Right kidney (tissue), 9 donors: ENCODE measurements at places on chromosomes 6 and 20.

- peak; percentile 11 for DNase-seq
Measured at GRCh38 chr6:100257793-100258395, 206.8 kb downstream of the SIM1 start.

- DNase-seq, result no peak
Measured at GRCh38 chr6:44712353-44713111, 325.0 kb downstream of the CDC5L start.

DNA sequence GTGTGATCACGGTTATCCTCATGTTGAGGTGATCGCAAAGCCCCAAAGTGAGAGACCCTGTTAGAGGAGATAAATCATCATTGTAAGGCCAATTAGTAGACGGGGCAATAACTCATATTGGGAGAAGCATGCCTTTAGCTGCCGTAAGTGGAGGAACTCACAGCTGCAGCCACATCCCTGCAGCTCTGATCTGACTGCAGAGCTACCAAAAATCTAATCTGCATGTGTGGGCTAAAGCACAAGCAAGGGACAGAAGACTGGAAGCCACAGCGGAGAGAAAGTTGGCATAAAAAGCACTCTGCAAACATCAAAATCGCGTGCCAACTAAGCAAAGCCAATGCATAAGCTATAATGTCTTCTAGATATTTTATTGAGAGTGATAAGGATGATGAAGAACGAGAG is 79.8 kb downstream of the TBC1D7 start:
- no peak for DNase-seq

DNA sequence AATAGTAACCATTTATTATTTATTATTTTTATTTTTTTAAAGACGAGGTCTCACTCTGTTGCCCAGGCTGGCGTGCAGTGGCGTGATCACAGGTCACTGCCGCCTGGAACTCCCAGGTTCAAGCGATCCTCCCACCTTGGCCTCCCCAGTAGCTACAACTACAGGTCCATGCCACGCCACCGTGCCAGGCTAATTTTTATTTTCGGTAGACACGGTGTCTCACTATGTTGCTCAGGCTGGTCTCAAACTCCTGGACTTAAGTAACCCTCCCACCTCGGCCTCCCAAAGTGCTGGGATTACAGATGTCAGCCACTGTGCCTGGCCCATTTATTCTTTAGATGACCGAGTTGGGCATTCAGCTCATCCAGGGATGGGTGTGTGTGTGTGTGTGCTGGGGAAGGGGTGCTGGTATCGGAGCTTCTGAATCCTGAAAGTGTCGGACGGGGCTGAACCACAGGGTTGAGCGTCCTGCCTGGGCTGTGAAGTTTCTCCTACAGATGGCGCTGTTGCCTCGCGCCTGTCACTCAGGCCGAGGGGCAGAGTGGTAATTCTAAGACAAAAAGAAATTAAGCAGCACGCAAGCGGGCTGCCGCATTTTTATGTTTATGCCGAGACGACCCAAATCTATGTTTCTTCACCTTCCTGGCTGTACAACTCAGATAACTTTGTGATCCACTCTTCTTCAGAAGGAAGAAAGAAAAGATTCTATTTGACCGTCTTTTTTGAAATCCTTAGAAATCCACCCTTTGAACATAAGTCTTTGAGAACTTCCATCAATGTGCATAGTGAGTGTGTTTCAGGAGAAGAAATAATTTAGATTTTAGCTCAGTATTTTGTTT is 252.8 kb downstream of the CDH26 start:
- DNase-seq, result peak; percentile 50

DNA sequence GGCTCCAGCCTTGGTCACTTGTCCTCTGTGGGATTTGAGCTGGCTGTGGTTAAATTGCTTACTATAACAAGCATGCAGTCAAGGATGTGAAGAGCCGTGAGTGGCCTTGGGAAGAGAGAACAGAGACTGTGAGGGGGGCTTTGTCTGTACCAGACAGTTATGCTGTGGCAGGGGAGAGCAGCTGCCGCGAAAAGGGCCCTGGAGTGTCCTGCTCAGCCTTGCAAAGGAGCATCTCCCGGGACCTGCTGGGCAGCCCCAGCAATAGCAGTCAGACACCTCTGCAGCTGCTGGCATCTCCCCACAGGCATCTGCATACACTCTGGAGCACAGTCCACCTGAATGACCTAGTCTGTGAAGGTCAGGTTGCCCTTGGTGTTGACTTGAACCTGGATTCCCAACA is 6.3 kb downstream of the EBF4 start:
- DNase-seq, result no peak

GRCh38 chr6:1328129-1328800 is 16.4 kb downstream of the FOXQ1 start:
- DNase-seq, result no peak

DNA sequence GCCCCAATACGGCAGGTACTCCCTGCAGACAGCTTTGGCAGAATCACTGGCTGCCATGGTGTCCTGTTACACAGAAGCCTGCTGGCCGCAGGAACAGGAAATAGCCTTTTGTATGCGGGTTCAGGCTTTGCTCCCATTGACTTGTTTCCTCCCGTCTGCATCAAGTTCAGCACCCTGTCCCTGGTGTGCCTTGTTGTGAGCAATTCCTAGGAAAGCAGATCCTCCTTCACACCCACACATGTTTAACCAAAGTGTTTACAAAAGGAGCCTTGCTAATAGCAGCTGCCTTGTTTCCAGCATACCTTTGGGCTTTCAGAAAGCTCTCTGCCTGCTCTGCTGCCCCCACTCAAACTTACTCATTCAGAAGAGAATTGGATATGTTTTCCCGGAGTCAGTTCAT is 127.2 kb upstream of the SUPT3H start:
- DNase-seq, result peak; percentile 55
